Ureter (tissue), 1 donor: ENCODE measurements at places on chromosomes 1 and 21.

- no peak for DNase-seq
Measured at GRCh38 chr1:183444243-183444642, 26.1 kb upstream of the NMNAT2 start.

DNA sequence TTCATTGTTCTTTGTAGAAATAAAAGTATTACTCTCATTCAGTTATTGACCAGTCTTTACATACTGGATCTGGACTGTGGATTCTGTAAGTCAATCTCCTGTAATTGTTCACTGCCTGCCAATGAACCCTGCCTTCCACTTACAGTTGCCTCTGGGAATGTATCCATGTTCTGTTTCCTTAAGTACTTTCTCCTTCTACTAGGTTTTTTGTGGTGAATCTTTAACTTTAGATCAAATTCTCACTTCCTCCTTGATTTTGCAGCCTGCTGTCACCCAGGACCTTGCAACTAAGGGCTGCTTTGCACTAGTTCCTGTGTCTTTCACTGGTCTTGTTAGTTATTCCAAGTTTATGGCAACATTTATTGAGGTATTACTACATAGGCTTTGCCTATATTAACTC, 28.2 kb upstream of the ANKRD13C start:
- no peak for DNase-seq

DNA sequence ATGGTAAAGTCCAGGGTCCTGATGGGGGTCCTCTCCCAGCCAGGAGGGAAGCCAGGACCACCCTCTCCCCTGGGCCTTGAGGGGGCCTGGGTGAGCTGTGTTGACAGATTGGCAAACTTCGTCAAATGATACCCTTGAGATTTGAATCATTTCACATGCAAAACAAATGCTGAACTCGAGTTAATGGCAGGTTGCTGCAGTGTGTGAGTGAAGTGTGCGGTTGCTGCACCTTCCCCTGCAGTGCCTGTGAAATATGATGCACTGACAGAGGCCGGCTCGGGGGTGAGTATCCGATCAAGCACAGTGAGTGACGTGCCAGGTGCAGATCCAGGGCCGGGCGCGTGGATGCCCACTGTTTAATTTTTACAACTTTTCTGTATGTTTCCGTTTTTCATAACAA, 5.7 kb upstream of the KRTAP12-1 start:
- DNase-seq = no peak

DNA sequence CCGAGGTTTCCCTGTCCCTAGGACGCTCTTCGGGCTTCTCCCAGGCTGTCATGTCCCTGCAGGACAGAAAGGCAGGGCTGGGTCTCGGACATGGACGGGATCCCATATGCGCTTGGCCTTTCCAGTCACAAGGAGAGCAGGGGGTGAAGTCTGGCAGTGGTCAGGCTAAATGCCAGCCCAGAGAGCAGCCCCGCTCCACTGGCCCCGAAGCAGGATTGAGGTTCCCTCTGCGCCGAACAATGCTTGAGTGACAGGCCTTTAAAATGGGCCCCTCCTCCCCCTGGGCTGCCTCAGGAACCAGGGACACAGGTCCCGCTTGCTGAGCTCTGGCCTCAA, 12.7 kb downstream of the DRAXIN start:
- DNase-seq = no peak

DNA sequence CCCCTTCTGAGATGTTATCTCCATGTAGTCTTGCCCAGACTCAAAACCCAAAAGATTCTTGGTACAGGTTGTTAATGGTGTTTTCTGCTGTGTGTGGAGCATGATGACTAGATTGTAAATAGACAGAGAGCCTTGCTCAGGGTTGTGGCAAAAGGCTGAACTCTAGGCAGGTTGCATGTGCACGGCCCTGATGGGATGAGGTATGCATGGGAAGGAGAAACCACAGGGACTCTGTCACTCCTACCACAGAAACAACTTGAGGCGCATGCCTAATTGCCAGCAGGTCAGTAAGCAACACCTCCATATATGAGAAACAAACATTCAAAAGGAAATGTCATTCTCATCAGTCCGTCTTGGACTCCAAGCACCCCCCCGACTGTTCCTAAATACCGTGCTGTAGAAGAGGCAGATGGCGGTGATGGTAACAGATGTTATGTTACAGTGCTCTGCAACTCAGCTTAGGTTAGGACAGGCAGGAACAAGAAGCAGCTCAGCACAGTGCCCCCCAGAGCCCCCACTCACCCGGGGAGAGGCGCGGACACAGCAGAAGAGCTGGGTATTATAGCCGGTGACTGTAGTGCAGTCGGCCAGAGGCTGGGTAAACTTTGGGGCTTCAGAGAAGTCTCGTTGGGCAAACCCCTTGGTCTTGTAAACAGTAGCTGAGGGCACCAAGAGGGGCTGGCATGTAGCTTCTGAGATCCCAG, 10.9 kb downstream of the MYBPHL start:
- DNase-seq = no peak

DNA sequence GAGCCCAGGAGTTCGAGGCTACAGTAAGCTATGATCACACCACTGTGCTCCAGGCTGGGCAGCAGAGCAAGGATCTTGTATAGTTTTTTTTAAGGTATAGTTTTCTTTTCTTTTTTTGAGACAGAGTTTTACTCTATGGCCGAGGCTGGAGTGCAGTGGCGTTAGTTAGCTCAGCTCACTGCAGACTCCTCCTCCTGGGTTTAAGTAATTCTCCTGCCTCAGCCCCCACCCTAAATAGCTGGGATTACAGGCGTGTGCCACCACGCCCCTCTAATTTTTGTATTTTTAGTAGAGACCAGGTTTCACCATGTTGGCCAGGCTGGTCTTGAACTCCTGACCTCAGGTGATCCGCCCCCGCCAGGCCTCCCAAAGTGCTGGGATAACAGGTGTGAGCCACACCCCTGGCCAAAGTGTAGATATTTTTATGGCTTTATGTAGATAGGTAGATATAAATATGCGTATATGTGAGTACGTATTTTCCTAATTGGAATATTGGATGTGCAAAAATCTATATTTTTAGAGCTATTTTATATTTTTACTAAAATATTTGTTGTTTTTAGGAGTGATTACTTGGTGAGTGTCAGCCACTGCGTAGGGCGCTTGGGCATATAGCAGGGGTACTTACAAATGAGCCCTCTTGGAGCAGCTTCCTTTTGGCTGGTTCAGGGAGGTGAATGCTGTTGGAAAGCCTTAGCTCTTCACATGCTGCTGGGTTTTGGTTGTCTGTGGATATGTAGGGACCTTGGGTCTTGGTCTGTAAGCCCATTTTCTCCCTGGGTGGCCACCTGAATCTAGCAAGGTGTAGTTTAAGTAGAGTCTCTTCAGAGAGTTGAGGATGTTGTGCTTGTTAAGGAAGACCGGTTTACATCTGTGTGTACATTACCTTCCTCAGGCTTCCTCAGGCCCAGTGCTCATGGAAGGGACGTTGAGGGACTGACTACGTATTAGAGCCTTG, 9.5 kb downstream of the KDM4A start:
- no peak for DNase-seq

- no peak for DNase-seq
Measured at GRCh38 chr1:233238884-233239431, 56.6 kb downstream of the PCNX2 start.

- no peak for DNase-seq
Measured at GRCh38 chr1:202649553-202650392, 60.5 kb downstream of the SYT2 start.

- DNase-seq = peak; percentile 71
Measured at GRCh38 chr1:39204441-39205081, at the start of gene MACF1. Gene MACF1 (plus strand): TSS chr1:39204695. CDS start chr1:39205023, 328 bp downstream.

- DNase-seq = no peak
Measured at GRCh38 chr1:3255680-3256079, 186.7 kb downstream of the PRDM16 start.

- DNase-seq = no peak
Measured at GRCh38 chr1:91070298-91070697, 48.5 kb upstream of the ZNF644 start.
